ENCODE measurements at places on chromosomes 5 and 9. TPM values are rescaled to one million over a fixed set of nuclear protein-coding genes. Genes with fewer than 3 reads are reported as not detected.

- DNase-seq: no peak
These were observed 14.8 kb upstream of the ZNF474 start for GRCh38 chr5:122114501-122114900.

The DIAPH1 gene
- 287 TPM for total RNA-seq

DNA sequence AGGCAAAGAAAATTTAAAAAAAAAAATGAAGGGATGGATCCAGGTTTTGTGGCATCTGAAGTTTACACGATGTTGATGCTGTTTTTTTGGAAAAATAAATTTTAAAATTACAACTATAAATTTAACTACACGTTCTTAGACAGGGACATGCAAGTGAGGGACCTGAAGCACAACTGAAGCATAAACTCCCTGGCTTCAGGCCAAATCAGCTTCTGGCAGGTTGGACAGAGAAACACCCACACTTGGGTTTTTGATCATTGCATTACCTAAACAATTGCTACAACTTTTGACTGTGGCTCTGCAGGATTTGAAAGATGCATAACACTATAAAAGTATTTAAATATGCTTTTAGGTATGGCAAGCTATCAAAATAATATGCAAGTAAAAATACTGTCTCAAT lies 1318.3 kb upstream of the DMAC1 start:
- no peak for DNase-seq

DNA sequence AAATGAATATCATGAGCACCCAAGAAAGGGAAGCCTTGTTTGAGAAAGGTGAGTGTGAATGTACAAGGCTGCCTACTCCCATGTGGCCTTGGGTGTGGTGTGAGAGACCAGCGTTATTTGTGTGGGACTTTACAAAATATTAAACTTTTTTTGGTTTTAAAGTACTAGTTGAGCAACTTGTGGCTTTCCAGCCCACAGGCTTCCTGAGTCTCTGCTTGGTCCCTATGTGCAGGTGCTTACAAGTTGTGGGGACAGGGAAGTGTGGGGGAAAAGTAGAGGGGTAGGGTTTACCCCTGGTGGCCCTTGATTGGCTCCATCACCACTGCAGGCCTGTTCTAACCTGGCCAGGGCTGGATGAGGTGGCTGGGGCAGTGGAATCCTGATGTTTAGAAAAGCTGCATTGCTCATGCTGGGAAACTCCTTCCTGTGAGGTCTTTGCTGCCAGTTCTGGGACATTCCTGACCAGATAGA lies 19.7 kb downstream of the PTTG1 start:
- DNase-seq: no peak

DNA sequence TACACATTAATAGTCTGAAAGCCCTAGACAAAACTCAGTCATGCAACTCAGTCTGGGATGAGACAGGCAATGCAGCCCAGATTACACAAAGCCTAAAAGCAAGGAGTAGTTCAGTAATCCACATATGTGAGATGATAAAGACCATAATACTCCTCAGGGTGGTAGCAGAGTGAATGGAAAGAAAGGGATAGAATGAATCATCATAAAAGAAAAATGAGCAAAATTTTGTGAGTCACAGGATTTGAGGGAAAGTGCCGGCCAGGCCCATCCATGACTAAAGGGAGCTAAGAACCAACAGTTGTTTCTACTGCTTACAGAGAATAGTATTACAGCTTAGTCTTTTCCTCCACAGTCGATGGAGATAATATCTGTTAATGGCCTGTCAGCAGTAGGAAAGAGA lies 90.0 kb upstream of the POU5F2 start:
- no peak for DNase-seq

- DNase-seq: no peak
These were observed 28.0 kb downstream of the HRH2 start for GRCh38 chr5:175685701-175686350.

The NPR3 gene
- 2.4 TPM for total RNA-seq
